ENCODE measurements at places on chromosomes 2 and 18.

DNA sequence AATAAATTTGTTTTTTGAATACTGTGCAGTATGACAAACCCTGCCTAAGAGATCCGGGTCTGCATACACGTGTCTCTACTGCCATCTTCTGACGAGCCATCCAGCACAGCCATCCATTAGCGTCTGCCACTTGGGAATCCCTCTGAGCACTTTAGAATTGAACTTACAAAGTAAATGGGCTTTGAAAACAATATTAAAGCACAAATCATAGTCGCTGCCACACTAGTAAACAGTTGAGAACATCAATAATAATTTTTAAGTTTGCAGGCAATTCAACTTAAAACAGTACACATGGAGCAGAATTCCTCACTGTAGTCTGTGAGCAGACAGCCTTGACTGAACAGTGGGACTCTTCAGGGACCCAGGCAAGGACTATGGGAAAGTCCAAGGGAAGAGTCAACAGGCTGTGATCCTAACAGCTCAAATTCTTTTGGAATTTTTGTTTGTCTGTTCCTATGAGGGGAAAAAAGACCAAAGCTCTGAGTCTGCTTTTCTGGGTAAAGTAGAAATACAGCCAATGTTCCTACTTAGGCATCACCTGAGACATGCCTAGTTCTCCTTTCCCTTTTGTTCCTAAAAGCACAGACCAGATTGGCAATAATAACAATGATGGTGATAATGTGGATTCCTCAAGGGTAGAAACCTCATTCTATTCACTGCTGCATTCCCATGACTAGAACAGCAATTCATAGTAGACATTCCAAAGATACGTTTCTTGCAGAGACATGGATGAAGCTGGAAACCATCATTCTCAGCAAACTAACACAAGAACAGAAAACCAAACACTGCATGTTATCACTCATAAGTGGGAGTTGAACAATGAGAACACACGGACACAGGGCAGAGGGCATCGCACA is 92.9 kb downstream of the MREG start:
- peak; percentile 81 for DNase-seq

- DNase-seq = no peak
These were observed 303.9 kb downstream of the GBX2 start for GRCh38 chr2:235864302-235864701.

- DNase-seq = no peak
These were observed 21.4 kb upstream of the CNOT11 start for GRCh38 chr2:101231240-101231639.

GRCh38 chr2:10406016-10406415 is 42.1 kb downstream of the ODC1 start:
- DNase-seq = no peak

- no peak for DNase-seq
These were observed 11.1 kb upstream of the OTOS start for GRCh38 chr2:240151477-240152031.

DNA sequence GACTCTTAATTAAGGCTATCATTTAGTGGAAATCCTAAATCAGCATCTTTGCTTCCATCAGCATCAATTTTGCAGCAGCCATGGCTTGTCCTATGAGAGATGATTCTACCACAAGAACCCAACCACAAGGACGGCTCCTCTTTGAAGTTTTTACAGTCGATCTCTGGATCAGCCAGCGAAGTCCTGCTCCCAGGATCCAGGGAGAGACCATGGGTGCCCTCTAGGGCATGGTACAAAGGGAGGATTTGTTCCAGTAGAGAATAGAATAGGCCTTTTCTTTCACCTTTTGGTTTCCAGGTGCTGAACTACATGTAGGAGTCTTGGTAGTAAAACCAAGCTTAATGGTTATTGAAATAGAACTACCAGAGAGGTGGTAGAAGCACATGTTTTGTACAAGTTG is 52.7 kb downstream of the TMEM200C start:
- DNase-seq = no peak

DNA sequence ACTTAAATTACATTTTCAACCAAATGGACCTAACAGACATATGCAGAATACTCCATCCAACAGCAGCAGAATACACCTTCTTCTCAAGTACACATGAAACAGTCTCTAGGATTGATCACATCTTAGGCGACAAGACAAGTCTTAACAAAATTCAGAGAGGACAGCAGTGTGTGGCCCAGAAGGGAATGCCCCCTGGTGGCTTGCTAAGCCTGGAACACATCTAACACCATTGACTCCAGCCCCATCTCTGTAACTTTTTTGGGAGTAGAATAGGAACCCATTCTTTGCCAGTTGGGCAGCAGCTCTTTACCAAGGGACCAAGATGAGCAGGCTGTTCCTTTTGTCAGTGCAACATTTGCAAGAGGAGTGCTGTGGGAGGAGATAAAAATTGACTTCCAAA is 249.9 kb downstream of the PLCL1 start:
- no peak for DNase-seq

GRCh38 chr2:100611079-100612029 is 48.6 kb downstream of the PDCL3 start:
- no peak for DNase-seq

GRCh38 chr2:107064750-107065149 is 178.8 kb upstream of the ST6GAL2 start:
- no peak for DNase-seq

DNA sequence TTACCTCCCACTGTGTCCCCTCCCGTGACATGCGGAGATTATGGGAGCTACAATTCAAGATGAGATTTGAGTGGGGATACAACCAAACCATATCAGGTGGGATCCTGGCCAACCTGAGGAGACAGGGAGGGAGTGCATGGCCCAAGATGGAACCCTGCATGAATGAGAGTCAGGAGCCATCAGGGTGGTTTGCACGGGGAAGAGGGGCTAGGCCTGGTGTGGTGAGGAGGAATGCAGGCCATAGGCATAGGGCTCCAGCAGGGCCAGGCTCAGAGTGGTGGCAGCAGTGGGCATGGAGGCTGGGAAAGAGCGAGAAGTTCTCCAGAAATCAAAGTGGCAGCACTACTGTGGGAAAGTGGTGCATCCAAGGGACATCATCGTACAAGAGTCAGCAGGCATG is 74.0 kb upstream of the BCL2L11 start:
- DNase-seq = no peak

GRCh38 chr2:73986085-73986681 is 1.5 kb downstream of the TET3 start:
- no peak for DNase-seq

DNA sequence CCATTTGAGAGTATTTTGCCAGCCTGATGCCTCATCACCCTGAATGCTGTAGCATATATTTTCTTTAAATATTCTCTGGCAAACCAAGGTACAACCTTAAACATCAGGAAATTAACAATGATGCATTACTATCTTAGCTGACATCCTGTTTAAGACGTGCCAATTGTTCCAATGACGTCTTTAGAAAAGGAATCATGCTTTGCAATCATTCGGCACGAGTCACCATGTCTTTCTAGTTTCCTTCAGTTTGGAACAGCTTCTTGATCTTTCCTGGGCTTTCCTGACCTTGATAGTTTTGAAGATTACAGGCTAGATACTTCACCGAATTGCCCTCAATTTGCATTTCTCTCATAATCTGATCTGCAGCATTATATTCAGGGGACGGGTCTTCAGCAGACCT is 88.2 kb upstream of the GLI2 start:
- no peak for DNase-seq

Data from SK-N-MC (cell line).